SHP77 (cell line): ENCODE measurements at places on chromosomes 5 and 9.

DNA sequence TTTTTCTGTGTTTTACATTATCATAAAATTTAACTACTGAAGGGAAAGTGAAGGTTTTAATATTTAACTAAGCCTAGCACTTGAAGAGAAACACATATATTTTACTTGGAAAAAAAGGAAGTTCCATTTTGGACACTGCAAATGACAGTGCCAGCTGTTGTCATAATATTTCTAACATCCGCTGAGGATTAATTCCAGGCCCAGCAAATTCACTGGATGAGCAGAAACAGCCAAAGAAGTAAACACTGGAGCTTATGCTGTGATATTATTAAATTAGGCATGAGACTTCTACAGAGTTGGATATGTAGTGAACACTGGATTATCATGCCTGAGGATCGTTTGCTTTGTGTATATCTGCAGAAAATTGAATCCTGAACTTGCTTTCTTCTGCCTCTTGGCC is 67.6 kb downstream of the GHR start:
- DNase-seq, result no peak

DNA sequence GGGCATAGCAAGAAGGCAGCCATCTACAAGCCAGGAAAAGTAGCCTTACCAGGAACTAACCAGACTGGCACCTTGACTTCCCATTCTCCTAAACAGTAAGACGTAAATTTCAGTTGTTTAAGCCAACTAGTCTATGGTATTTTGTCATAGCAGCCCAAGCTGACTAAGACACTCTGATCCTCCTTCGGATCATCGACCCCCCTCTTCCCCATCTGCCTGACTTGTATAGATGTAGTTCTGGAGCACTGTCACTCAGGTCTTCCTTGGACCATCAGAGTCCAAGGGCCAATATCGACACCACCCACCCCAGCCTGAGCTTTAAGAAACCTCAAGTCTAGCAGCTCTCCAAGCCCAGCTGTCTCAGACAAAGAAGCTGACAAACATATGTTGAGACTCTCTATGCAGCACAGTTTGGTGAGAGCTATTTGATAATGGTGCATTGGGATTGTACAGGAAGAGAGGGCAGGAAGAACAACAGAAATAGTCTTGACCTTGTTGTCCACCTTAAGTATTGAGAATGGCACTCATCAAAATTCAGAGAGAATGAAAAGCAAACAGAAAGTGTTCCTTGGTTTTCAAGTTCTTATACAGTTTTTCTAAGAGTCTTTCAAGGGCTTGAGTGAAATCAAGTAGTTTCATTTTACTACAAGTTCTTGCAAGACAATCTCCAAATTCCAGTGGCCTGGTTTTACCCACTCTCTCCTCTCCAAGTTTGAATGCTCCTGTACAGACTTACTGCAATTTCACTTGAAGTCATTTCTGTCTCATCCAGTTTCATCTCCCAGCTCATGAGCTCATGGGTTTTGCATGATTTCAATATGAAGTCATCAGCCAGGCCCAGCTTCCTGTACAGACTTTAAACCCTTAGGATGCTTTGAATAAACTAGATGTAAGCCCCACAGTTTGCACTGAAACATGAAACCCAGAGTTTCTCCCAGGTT is 122.3 kb upstream of the RAI14 start:
- no peak for DNase-seq

GRCh38 chr9:109313351-109313750 is 7.5 kb downstream of the EPB41L4B start:
- DNase-seq, result no peak

DNA sequence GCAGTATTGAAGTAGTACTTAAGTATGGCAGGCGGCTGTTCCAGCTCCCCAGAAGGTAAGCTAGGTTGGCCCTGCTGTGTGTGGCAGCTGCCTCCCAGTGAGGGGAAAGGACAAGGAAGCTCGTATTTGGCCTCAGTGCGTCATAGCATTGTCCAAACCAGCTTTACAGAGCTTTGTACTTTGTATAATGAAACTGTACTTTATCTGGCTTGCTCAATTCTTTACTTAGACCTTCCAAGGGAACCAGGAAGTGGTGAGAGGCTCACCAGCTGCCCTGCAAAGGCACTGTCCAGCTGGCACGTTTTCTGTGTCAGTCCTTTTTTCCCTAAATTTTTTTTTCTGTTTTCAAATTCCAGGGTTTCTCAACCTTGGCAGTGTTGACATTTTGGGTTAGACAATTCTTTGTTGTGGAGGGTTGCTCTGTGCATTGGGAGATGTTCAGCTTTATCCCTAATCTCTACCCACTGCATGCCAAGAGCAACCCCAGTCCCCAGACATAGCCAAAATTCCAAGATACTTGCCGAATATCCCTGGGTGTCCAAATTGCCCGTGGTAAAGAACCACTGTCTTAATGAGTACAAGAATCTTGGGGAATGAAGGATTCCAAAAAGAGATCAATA is 474.5 kb downstream of the LRRC70 start:
- no peak for DNase-seq

DNA sequence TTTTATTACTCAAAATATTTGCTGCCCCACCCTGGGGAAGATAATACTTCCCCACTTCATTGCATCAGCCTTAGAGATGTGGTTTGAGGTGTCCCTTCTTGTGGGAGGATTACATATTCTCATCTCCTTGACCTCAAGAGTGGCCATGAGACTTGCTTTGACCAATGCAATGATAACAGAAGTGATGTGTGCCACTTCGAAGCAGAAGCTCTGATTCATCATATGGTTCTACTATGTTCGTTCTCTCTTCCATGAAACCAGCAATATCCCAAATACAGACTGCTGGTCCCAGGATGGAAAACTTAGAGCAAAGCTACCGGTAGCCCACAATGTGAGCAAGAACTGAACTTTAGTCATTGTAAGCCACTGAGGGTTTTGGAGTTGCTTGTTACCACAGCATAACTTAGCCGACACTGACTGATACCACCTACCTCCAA is 92.0 kb downstream of the THBS4 start:
- no peak for DNase-seq

- no peak for DNase-seq
These were observed 150.6 kb downstream of the ERCC6L2 start for GRCh38 chr9:96025995-96026602.

- no peak for DNase-seq
These were observed 3.3 kb downstream of the SLC46A2 start for GRCh38 chr9:112887381-112887780.

- no peak for DNase-seq
These were observed 2.3 kb downstream of the ANXA2R start for GRCh38 chr5:43037636-43038495.

GRCh38 chr5:50967563-50968355 is 301.3 kb downstream of the PARP8 start:
- no peak for DNase-seq

DNA sequence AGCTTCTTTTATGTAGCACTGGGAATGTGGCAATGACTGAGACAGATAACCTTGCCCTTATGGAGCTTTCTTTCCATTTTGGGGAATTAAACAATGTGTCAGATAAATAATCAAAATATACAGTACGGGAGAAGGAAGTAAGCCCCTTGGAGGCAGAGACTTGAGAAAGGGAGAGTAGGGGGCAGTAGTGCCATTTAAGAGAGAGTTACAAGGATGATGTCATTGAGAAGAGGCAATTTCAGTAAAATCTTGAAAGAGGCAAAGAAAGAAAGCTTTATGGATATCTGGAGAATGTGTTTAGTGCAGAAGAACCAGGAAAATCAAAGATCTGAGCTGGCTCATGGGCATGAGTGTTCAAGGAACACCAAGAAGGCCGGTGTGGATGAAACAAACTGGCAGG is 77.3 kb downstream of the KCTD16 start:
- no peak for DNase-seq

- peak; percentile 58 for DNase-seq
These were observed 321.6 kb downstream of the CEMIP2 start for GRCh38 chr9:71446473-71447411.
